ENCODE measurements at places on chromosomes 1 and 21.

GRCh38 chr1:236303675-236304074 lies 21.9 kb upstream of the ERO1B start:
- DNase-seq: no peak

DNA sequence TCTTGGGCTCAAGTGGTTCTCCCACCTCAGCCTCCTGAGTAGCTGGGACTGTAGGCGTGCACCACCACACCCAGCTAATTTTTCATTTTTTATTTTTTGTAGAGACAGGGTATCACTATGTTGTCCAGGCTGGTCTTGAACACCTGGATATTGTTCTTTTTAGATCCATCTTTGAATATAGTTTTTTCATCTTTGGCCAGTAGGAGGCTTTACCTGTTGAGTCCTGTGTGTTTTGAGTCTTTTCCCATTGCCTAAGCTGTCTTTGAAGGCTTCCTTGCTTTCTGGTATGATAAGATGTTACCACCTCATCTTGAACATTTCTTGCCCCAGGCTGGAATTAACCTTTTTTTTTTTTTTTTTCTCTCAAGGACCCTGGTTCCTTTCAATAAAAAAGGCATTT lies 387.8 kb upstream of the RUNX1 start:
- DNase-seq: no peak

GRCh38 chr1:197440715-197441114 lies 172.7 kb downstream of the CRB1 start:
- no peak for DNase-seq

GRCh38 chr1:170716835-170717429 lies 53.0 kb downstream of the PRRX1 start:
- DNase-seq: no peak

DNA sequence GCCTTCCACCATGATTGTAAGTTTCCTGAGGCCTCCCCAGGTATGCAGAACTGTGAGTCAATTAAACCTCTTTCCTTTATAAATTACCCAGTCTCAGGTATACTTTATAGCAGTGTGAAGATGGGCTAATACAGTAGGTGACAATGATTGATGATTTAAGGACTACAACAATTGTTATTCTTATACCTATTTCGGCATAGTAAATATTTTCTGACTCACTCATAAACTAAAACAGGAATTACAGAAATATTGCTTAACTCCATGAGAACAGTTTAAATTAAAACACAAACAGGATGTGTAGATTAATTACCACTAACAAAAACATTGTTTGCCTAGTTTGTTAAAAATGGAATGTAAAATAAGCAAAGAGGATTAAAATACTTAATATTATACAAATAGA lies 839.9 kb downstream of the LTN1 start:
- DNase-seq: no peak

GRCh38 chr1:164937291-164937690 lies 378.3 kb downstream of the PBX1 start:
- no peak for DNase-seq

DNA sequence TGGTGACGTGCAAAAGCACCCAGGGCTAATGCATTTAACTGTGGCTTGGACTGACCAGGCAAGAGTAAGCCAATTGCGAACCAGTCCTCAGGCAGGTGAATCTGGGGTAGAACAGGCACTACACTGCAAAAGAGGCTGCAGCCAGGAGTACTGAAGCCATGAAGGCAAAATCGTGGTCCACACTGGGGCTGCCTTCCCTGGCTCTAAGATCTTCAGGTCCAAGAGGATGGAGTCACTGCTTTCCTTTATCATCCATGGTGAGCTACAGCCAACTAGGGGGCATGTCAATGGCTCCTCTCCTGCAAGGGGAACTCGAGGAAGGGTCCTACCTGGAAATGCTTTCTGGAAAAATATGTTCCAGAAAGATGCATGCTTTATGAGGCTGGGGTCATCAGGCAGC lies 100.6 kb upstream of the AJAP1 start:
- DNase-seq: no peak

Measured in hematopoietic multipotent progenitor cell treated with erythropoietin and hydrocortisone succinate and interleukin-3 and kit ligand, for 17 days (in vitro differentiated cells).